Anterior cingulate cortex (tissue), 58 donors: ENCODE measurements at places on chromosomes 12 and 14.

- no peak for DNase-seq
These were observed 23.7 kb upstream of the RAB21 start for GRCh38 chr12:71730936-71731335.

DNA sequence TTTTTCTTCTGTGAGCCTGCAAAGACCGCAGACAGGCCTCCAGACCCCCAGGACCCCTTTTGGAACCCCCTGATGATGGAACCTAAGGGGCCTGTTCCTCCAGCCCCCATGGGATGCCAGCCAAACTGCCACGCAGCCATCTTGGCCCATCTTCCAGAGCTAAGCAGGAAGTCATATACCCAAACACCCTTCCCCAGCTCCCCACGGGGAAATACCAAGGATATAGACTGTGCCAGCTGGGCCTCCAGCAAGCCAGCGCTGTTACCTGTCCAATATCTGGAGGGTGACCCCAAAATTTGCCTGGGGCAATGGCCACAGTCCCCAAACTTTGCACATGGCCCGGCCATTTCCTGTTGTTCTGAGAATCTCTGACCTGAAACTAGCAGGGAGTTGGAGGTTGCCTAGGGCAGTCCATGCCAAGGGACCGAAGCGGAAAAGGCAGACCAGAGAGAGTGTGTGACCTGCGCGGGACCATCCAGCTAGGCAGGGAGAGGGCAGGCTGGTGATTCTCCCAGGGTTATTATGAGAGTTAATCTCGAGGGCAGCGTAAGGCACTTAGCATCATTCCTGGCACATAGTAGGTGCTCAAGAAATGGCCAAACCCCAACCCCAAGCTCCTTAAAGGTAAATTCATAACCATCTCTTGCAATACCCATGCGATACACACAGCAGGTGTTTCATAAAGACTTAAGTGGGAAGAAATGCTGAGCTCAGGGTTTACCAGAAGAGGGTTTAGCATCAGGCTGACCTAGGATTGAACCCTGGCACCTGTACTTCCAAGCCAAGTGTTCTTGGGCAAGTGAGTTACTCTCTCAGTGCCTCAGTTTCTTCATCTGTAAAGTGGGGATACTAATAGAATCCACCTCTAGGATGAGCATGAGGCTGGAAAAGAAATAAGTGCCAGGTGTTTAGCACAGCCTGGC, 2.6 kb upstream of the RASAL1 start:
- no peak for DNase-seq

- no peak for DNase-seq
These were observed 274.8 kb downstream of the DPF3 start for GRCh38 chr14:72619111-72619571.

GRCh38 chr12:75756771-75757170, 245.4 kb upstream of the KRR1 start:
- no peak for DNase-seq

DNA sequence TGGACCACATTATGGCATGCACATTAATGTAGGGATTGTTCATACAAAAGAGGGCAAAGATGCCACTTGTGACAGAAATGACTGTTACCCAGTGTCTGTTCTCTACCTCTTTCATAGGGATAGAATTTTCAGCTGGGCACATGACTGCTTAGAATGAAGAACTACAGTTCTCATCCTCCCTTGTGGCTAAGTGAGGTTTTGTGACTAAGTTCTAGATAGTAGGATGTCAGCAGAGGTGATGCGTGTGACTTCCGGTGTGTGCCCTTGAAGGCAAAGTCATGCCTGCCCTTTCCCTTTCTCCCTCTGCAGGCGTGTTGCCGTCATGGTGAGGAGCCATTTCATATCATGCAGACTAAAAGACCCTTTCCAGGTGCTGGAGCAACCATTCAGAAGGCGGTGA, 99.3 kb downstream of the CACNA1C start:
- DNase-seq: no peak

- DNase-seq: no peak
These were observed 82.7 kb upstream of the GPR68 start for GRCh38 chr14:91327250-91327595.

DNA sequence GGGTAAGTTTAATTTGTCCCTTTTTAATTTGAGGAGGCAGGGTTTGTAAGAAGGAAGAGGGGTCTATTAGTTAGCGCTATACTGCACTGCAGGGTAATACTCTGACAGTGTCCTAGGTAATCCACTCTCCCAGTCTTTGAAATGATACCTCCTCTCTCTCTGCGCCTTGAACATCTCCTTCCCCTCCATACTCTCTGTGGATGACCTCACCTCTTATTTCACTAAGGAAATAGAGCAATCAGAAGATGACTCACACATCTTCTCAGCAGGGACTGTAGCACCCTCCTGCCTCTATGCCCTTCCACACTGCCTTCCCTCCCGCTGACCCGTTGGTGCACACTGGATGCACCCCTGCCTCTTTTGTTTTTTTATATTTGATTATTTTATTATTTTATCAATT, 94.2 kb downstream of the GRIP1 start:
- no peak for DNase-seq

DNA sequence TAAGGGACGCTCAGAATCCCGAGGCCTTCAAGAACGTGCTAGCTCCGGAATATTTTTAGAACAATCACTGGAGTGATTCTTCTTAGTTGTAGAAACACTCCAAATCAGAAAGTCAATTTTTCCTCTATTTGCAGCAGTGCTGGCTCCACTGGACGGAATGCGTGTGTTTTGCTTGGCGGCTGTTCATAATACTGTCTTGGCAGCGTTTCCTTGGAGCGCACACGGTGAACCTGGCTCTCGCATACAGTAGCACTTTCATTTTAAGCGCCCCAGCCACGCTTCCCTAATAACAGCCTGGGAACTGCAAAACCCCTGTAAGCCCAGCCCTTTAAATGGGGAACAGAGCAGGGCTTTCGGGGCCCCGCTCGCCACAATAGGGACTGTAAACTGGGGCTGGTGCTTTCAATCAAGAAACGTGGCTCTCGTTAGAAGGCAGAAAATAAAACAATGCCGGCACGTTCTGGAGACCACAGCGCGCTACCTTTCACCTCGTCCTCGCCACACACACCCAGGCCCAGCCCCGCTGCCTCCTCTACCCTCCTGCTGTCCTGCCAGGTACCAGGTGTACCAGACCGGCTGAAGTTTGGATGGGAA, 79.9 kb downstream of the BCL11B start:
- DNase-seq: no peak

DNA sequence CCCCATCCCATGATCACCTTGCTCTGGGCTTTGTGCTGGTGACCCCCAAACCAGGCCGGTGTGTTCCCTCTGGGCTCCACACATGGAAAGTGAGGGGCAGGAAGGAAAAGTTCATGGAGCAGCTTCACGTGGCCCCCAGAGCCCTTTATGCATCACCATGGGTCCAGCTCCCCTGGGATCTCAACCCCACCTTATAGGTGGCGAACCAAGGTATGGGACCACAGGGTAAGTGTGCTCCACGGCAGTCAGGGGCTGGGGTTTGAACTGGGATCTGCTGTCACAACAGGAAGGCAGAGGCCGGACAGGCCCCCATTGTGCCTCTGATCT, 7.4 kb upstream of the BEGAIN start:
- DNase-seq: no peak

DNA sequence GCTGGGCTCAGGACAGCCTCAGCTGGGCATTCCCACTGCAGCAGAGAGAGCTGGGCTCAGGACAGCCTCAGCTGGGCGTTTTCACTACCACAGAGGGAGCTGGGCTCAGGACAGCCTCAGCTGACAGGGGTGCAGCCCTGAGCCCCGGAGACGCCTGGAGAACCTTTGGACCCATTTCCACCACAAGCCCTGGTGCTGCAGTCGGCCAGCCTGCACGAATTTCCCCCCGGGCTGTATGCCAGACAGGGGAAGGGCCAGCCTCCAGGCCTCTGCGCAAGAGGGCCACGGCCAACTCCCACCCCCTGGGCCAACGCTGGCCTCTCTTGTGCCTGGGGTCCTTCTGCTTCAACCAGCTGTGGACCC, 2.6 kb upstream of the C14orf180 start:
- DNase-seq: no peak
